ENCODE measurements at places on chromosomes 12 and 14. TPM values are rescaled to one million over a fixed set of nuclear protein-coding genes. Genes with fewer than 3 reads are reported as not detected.
A peak's percentile ranks its signal among the peaks of the same experiment; 100 is the strongest.

- DNase-seq: no peak
These were observed 34.6 kb downstream of the CLIP1 start for GRCh38 chr12:122387887-122388286.

The CFAP251 gene
- 3.0 TPM for total RNA-seq

GRCh38 chr12:64273527-64274403, 51.7 kb upstream of the KICS2 start:
- DNase-seq: no peak

- no peak for DNase-seq
These were observed 20.7 kb downstream of the ATXN2 start for GRCh38 chr12:111578276-111578970.

DNA sequence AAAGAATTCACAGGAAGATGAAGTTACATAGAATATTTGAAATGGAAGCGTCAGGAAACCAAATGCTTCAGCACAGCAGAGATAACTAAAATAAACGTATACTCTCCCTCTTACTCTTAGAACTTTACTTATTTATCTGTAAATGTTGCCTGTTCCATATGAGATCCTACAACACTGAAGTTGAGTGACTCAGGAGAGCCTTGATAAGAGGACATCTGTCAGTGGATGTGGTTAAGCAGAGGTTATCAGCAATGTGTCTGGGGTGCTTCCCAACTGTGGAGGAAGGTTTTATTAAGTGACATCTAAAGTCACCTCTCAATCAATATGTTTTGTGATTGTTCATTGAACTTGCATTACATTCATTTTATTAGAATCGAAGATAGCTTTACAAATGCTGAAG, 81.9 kb downstream of the NEDD1 start:
- no peak for DNase-seq

- no peak for DNase-seq
These were observed 25.0 kb upstream of the RNASE3 start for GRCh38 chr14:20866194-20866593.

- DNase-seq: peak; percentile 46
These were observed 25.6 kb downstream of the VPS37B start for GRCh38 chr12:122870163-122870842.

The GPR68 gene
- total RNA-seq: 0.66 TPM

DNA sequence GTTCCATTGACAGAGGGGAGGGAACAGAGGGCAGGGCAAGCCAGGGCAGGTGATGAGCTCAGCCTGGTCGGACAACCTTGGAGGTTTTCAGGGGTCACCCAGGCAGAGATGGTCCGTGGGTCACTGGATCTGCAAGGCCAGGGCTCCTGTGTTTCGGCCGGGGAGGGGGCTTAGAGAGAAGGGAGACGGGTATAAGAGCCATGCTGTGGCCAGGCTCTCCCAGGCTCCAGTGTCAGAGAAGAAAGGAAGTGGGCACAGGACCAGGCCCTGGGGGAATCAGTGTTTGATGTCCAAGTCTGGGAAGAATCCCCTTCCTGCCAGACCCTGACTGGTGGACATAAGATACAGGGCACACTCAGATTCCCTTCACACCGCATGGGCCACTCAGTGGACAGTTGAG, 36.9 kb downstream of the DIO3 start:
- no peak for DNase-seq

DNA sequence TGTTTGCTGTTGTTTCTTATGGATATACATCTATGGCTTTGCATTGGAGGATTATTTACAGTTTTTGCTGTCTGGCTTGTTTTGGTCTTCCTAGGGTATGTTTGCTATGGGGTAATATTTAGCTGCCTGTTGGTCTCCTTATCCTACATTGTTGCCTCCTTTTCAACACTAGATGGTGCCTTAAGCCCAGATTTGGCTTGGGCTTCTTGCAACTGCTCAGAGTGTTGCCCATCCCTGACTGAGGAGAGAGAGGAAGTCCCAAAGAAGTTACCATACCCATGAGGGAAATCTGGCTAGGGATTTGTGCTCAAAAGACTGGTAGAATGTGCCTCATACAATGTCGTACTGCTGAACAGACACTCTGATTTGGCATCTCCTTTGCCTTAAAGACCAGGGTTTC, 94.6 kb upstream of the MUCL1 start:
- no peak for DNase-seq

DNA sequence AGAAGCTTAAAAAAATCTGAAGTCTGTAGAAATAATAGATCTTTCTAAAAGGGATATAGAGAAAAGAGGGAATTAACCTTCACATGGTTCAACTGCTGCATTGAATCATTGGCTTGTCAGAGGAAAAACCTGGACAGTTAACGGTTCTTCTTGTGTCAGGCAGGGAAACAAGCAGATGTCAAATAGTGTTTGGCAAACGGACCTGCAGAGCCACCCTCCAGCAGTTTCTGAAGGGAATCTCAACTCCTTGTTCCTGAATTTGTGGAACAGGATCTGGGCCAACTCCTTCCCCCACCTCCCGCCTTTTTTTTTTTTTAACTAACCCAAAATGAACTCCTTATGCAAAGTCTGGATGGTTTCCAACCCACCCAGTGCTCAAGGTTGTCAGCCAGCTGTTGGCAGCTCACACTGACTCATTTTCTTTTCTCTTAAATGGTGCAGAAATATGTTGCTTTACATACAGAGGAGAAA, 187.3 kb downstream of the CAND1 start:
- DNase-seq: no peak

- no peak for DNase-seq
These were observed 23.2 kb upstream of the SERPINA1 start for GRCh38 chr14:94411638-94412037.

DNA sequence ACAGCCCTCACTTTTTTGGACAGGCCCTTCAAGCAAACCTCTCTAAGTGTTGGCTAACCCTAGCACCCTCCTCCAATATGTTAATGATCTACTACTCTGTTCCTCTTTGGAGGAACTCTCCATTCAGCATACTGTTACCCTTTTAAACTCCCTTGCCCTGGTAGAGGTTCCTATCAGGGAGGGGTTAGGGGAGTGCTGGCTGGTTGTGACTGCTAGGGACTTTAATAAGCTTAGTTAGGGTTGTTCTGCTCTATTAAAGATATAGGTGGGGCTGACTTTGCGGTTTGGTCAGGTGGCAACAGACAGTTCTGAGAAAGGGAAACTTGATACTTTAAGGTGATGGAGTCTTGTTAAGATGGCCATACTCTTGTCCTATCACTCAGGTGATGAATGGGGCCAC, 301.5 kb upstream of the FBXO33 start:
- no peak for DNase-seq

DNA sequence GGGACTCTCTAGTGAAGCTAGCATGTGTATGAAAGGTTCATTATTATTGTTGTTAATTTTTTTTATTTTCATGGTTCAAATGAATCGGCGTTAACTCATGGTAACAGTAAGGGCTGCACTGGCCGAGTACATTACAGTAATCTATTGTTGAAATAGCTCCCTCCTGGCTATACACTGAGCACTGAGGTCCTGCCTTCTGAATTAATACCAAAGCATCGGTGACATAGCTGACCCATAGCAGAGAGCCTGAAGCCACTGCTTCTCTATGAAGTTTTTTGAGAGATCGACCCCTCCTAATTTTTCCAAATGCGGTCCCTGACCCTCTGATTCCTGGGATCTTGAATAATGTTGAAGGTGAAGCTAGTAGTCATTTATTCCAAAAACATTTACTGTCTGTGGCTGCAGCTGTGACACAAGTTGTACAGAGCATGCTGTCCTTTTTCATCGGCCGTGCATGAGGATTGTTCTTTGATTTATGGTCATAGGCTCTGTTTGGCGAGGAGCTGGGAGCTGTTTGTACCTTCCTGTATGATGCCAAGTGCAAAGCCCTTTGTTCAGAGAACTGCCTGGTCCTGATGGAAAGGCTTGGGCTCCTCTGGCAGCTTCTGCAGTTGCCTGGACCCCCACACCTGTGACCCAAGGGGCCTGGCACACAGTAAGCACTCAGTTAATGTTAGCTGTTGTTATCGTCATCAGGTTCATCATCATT, 486.5 kb downstream of the EGLN3 start:
- peak; percentile 75 for DNase-seq

The P3H3 gene
- total RNA-seq: 20.5 TPM

DNA sequence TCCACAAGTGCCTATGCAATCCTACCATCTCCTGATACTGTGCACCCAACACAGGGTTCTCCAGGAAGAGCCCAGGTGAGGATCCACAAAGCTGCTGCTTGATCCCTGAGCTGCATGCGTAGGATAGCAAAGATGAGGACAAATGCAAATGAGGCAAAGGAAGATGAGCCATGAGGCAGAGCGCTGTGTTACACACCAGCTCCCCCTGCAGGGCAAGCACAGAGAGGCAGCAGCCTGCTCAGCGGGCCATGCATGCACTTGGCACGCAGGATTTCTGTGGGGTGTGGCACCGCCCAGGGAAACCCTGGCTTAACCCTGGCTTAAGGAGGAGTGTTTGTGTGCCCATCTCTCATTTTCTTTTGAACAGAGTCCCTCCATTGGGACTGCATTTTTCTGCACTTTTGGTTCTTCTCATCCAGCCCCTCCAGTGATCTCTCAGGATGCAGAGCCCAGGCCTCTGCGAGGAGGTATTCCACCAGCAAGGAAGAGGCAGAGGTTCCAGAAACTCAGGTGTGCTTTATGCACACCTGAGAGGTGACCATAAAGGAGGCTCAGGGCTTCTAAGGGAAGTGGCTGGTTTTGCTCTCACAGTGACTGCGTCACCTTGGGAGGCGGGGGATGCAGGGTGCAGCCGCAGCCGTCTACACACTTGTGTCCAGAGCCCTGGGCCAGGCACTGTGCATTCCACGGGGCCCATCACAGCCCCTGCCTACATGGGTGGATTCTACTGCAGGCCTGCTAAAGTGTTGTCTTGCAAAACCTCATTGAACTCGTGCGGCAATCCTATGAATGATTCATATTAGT, 973.3 kb upstream of the TMEM132C start:
- DNase-seq: no peak

The ARHGEF40 gene
- 17.4 TPM for total RNA-seq

DNA sequence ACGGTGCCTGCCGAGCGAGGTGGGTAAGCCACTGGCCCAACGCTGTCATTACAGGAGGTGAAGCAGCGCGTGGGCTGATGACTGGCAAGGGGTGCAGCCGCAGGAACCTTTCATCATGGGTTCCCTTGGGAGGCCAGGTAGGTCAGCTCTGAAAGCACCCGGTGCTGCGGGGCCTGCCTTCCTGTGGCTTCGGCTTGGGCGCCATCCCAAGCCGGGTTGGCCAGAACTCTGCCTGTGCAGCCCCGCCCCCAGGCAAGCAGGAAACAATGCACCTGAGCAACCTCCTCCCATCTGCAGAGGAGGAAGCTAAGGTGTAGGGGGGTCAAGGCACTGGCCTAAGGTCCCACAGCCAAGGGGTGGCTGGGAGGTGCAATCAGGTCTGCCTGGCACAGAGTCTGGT, 20.0 kb upstream of the HHIPL1 start:
- DNase-seq: no peak

DNA sequence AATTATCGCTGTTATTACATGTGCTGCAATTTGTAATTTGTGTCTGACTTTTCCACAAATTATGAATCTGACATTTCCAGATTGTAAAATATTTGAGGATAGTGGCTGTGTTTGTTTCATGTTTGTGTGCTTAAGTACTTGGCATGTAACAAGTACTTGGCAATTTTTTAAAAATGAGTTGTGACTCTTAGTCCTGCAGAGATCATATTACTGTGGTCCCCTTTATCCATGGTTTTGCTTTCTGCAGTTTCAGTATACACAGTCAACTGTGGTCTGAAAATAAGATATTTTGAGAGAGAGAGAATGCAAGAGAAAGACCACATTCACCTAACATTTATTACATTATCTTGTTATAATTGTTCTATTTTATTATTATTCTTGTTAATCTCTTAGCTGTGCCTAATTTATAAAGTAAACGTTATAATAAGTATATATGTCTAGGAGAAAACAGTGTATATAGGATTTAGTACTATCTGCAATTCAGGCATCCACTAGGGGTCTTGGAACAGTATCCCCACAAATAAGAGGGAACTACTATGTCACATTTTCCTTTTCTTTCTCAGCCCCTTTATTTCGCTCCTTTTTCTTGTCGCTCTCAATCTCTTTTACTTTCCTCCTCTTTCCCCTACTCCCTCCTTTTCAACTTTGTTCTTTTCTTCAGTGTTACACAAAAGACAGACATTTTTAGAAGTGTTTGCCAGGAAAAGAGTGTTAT, 176.1 kb downstream of the FUT8 start:
- DNase-seq: no peak

DNA sequence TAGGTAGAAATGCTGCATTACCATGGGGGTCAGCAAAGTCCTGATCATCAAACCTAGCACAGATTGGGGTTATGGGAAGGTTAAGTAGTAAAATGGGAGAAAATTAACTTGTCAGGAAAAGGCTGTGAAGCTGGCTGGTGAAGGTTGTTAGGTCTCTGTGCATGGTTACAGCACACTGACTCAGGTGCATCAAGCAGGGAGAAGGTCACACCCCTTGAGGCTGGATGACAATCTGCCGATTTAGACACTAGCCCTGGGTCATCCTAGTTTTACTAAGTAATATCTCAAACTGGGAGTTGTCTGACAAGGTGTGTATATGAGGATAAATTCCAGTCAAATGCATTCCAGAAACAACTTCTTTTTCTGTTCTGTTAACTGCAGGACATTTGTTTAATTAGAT, 271.1 kb upstream of the LRIG3 start:
- no peak for DNase-seq

GRCh38 chr14:93105362-93105761, 10.4 kb downstream of the ITPK1 start:
- DNase-seq: no peak

- DNase-seq: no peak
These were observed 104.6 kb downstream of the GALC start for GRCh38 chr14:87888136-87888999.

DNA sequence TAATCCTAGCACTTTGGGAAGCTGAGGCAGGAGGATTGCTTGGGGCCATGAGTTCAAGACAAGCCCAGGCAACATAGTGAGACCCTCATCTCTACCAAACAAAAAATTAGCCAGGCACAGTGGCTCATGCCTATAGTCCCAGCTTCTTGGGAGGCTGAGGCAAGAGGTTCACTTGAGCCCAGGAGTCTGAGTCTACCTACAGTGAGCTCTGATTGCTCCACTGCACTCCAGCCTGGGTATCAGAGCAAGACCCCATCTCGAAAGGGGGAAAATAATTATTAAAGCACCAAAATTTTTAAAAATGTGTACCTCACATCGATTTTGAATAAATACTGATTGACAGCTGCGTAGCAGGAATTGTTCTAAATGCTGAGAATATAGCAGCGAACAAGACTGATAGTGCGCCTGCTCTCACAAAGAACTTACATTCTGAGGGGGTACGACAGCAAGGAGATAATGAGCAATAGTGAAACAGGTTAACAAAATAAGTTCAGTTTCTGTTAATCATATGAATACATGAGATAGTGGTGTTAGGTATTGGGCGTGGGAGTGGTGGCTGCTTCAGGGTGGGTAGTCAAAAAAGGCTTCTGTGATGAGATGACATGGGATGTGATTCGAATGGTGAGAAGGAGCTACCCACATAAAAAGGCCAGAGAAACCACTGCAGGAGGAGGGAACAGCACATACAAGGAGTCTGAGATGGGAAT, 19.6 kb downstream of the HCFC2 start:
- DNase-seq: no peak

Measured in sigmoid colon (tissue), 7 donors.